ENCODE measurements at places on chromosomes 5 and 9.
A peak's percentile ranks its signal among the peaks of the same experiment; 100 is the strongest.

DNA sequence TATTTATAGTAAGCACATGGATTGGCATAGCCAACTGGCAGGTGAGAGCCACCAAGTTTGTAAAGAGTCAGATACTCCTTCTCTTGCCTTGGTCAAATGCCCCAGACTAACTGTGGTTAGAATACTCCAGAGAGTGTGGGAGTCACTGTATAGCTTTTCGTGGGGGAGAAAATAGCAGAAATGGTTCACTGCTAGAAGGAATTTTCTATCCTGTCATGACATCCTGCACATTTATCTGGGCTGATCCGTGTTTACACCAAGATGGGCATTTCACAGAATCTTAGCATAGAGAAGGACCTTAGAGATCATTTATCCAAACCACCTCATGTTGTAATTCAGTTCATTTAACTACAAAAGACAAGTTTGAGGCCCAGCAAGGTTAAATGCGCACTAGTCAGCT is 460.8 kb downstream of the ENC1 start:
- no peak for DNase-seq

DNA sequence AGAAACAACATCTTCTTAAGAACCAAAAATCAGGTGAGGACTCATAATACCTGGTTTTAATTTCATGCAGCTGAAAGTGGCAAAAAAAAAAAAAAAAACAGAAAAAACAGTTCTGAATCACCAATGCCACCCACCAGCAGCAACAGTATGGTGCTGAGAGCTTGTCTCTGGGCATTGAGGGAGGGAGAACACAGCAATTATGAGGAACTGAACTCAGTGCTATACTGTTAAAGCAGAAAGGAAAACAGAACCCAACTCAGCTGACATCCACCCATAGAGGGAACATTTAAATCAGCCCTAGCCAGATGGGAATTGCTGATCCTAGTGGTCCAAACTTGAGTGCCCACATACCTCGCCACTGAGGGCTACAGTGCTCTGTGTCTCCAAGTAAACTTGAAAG is 657.9 kb downstream of the ACTL7B start:
- no peak for DNase-seq

GRCh38 chr9:71105192-71105591 is 16.2 kb downstream of the TRPM3 start:
- DNase-seq: no peak

DNA sequence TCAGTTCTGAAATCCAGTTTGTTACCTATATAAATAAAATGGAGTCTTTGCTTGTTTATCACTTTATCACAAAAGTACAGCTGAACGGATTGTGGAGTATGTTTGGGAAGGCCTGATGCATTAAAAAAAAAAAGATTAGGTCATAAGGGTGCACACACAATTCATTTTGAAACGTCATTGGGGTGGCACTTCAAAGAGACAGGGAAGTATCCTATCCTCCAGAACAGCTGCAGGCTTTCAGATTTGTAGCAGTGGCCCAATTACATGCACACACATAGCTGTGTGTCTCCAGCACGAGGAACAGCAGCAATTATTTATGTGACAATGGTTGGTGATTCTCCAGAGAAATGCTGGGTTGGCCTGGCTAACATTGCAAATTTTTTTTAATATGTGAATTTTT is 46.8 kb upstream of the FER start:
- no peak for DNase-seq

- no peak for DNase-seq
These were observed 41.3 kb downstream of the HABP4 start for GRCh38 chr9:96491079-96491879.

GRCh38 chr9:4417578-4418325 is 72.5 kb upstream of the SLC1A1 start:
- no peak for DNase-seq

DNA sequence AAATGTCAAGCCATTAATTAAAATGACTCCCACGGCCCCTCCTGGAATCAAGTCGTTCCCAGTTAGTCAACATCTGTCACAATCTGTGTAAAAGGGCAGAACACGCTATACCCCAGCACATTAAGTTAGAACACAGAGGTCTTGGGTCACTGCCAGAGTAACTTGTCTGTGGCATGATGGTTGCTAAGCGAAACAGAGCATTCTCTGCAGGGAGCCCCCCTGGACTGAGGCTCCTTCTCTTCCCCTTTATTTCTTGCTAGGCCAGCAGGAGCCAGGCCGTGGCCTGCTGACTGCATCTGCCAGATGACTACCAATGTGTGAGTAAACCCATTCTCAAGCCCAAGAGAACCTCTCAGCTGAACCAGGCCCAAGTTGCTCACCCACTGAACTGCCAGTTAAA is 51.9 kb upstream of the ZBED3 start:
- DNase-seq: no peak

- peak; percentile 71 for DNase-seq
These were observed 213.7 kb downstream of the NXNL2 start for GRCh38 chr9:88748566-88749261.

DNA sequence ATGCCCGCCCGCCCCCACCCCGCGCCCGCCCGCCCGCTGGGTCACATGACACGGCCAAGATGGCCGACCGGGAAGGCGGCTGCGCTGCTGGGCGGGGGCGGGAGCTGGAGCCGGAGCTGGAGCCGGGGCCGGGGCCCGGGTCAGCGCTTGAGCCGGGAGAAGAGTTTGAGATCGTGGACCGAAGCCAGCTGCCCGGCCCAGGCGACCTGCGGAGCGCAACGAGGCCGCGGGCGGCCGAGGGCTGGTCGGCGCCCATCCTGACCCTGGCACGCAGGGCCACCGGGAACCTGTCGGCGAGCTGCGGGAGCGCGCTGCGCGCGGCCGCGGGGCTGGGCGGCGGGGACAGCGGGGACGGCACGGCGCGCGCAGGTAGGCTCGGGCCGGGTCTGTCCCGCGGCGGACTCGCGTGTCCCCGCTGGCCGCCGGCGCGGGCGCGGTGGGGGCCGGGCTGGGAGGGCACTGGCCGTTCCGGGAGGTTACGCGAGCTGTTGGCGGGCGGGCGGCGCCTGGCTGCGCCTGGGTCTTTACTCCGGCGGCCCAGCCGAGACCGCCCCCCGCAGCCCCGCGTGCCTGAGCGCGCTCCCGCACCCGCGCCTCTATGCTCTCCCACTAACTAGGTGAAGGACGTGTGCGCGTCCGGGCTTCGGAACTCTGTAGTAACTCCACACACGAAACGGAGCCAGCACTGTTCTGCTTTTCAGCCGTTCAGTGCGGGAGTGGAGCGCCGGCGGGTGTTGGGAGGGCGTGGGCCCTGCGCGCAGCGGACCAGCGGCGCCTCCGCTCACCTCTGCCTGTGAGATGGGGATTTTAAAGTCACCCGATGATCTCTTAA is at the start of gene RUFY1:
Gene RUFY1, plus strand, starts transcription at position 44 of the 832 bp plus-strand sequence. Its CDS starts 16 bp downstream, at position 60.
- peak; percentile 90 for DNase-seq

DNA sequence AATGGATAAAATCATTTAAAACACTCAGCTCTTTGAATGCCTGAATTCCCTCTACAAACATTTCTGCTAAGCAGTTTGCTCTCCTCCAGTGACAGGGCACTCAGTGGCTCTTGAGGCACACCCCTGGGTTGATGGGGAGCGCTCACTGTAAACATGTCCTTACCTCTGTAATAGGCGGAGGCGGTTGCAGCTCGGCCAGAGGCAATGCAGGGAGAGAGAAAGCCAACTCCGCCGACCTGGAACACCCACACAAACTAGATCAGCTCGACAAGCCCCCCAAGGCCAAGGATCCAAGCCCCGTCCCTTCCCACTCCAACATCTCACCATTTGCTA is 329 bp downstream of the CDC23 start:
- DNase-seq: no peak

DNA sequence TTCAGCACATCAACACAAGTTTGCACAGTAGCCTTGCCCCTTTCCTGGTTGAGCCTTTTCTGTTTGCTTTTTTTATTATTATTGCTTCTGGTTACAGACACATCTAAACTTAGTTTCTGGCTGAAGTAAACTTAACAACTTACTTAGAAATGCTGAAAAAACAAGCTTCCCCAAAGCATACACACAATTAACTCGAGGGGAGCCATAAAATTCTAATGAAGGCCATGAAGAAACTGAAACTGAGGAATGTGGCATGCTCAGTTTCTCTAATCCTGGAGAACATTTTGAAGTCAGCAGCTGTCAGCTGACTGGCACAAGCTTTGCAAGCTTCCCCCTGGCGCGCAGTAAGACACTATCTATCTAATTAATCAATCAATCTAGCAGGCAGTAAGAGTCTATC is 3.7 kb downstream of the MYO10 start:
- no peak for DNase-seq

DNA sequence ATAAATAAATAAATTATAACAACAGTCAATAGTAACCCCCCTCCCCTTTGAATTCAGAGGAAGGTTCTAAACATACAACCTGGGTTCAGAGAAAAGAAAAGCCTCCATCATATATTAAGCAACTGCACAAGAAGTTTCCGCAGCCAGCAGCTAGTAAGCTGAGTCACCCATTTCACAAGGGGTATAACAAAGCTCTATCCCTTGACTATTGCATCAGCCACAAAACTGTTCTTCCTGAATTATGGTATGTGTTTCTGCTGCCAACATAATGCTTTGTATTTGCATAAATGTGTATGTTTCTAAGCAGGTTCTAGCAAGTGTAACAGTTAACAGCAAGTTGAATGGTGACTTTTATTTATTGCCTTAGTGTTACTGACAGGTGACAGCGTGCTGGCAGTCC is 6.8 kb upstream of the CEP120 start:
- DNase-seq: no peak

DNA sequence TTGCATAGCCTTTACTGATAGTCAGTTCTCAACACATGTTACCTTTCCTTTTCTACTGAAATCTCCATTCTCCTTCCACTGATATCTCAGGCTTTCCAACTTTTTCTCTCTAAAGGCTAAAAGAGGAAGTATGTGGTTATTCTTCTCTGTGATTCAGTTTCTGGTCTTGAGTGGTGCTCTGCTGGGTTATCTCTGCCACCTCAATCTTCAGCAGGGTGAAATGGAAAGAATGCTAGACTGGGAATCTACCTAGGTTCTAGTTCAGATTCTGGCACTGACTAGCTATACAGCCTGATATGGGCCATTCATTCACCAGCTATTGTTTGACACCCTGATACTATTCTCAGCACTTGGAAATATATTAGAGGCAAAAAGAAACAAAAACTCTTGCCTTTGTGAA is 124.9 kb upstream of the GRIA1 start:
- no peak for DNase-seq

GRCh38 chr9:76615177-76615603 is 149.0 kb upstream of the PCA3 start:
- no peak for DNase-seq

DNA sequence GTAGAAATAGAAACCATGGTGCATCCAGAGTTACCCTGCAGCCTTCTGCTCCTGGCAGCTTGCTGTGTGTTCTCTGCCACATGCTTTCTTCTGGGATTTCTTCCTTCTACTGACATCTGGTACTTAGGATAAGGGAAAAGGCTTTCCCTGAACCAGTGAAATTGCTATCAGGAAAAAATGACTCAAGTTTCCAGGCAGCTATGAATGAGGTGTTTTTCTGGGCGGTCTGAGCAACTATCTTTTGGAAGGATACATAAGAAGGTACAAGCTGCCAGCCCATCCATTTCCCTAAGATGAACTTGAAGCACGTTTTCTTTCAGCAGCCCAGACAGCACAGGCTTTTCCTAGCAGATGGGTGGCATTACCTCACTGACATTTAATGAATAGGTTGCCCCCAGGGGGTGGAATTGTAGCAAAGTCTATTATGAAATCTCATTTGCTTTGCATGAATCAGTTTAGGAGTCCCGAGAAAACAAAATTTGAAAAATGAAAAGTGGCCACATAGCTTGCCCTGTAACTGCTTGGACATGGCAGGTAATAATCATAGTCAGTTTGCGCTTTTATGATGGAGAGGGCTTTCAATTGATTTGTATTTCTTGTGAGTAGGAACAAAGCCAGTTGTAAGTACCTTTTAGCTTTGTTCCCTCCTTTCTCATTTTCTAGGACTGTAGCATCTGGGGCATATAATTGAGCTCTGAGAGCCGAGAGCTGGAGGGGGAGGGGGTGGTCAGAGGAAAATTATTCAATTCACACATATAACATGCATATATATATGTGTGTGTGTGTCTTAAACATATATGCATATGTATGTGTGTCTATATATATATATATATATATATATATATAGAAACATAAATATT is 108.5 kb downstream of the C9orf152 start:
- DNase-seq: peak; percentile 67

DNA sequence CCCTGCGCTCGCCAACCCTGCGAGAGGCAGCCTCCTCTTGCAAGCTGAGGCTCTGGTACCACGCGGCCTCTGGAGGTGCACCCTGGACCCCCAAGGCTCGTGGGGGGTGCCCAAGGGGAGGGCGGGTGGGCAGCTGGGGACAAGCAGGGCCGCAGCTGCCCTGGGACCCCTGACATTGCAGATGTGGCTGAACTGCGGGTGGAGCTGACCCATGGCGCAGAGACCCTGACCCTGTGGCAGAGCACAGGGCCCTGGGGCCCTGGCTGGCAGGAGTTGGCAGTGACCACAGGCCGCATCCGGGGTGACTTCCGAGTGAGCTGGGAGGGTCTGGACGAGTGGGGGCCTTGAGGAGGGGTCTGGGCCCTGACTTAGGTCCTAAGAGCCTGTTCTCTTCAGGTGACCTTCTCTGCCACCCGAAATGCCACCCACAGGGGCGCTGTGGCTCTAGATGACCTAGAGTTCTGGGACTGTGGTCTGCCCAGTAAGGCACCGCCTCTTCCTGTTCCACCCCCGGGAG is 1.5 kb downstream of the MAMDC4 start:
- DNase-seq: no peak

DNA sequence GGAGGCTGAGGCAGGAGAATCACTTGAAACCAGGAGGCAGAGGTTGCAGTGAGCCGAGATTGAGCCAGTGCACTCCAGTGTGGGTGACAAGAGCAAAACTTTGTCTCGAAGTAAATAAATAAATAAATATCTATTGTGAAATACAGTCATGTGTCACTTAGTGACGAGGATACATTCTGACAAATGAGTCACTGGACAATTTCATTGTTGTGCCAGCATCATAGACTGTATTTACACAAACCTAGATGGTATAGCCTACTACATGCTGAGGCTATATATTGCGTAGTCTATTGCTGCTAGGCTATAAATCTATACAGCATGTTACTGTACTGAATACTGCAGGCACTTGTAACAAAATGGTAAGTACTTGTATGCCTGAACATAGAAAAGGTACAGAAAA is 61.1 kb upstream of the CCL21 start:
- DNase-seq: no peak

DNA sequence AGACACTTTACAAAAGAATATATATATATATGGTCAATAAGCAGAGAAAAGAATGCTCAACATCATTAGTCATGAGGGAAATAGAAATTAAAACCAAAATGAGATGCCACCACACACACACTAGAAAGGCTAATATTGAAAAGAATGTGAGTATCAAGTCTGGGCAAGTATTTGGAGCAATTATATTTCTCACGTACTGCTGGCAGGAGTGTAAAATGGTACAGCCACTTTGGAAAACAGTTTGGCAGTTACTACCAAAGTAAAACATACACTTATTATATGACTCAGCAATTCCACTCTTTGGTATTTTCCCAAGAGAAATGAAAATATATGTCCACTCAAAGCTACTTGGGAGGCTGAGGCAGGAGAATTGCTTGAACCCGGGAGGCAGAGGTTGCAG is 29.8 kb downstream of the NEUROG1 start:
- DNase-seq: no peak

Measured in femur (tissue), 1 donor.